ENCODE measurements at places on chromosomes 5 and 9. TPM values are rescaled to one million over a fixed set of nuclear protein-coding genes. Genes with fewer than 3 reads are reported as not detected.

Gene KLF4
- total RNA-seq = 3.4 TPM

Gene AFAP1L1
- not detected for total RNA-seq

- DNase-seq = peak; percentile 91
- H3K4me3 ChIP-seq = peak overlapping the region; percentile 37
- H3K27me3 ChIP-seq = no peaks in the 10 kb centered on the region
- H3K36me3 ChIP-seq = peaks cover 3% of the 10 kb centered on the region
- peaks cover 80% of the 10 kb centered on the region for H3K4me1 ChIP-seq
- peak overlapping the region; percentile 96 for H3K27ac ChIP-seq
These were observed 34.5 kb upstream of the TCF7 start for GRCh38 chr5:134079748-134080581.

GRCh38 chr9:88872192-88872946, 118.9 kb upstream of the S1PR3 start:
- no peak for DNase-seq
- H3K36me3 ChIP-seq = no peaks in the 10 kb centered on the region
- H3K4me1 ChIP-seq = peaks cover 2% of the 10 kb centered on the region
- peaks cover 21% of the 10 kb centered on the region for H3K27me3 ChIP-seq
- H3K27ac ChIP-seq = no peak overlapping the region

DNA sequence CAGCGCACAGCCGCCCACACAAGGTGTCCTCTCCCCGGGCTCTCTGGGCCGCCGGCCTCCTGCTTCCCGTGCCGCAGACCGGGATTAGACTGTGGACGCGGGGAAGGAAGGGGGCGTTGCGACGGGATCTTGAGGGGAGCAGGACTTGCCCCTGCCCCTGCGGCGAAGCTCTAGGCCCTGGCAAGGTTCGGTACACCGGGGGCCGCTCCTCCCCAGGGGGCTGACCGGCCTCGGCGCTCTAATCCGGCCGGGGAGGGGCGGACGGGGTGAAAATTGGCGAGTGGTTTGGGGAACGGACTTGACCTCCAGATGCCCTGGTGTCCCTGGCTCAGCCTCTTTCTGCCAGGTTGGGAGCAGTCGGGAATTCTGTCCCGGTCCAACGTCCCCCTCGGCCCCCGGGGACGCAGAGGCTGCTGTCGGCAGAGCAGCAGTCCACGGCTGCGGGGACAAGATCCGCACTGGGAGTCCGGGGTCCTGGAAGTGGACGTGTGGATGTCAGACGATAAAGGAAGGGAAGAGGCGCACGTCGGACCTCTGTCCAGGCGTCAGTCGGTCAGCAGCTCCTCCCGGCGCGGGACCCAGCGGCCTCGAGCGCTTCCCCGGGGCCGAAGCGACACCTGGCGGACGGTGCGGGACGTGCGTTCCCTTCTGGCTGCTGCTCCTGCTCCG, 1.9 kb upstream of the CNTFR start:
- no peaks in the 10 kb centered on the region for H3K36me3 ChIP-seq
- peaks cover 22% of the 10 kb centered on the region for H3K4me1 ChIP-seq
- peak; percentile 83 for DNase-seq

- H3K27ac ChIP-seq = peak overlapping the region; percentile 72
- no peak for DNase-seq
- peaks cover 11% of the 10 kb centered on the region for H3K36me3 ChIP-seq
- no peaks in the 10 kb centered on the region for H3K27me3 ChIP-seq
- H3K4me1 ChIP-seq = peaks cover 53% of the 10 kb centered on the region
- peak overlapping the region; percentile 50 for H3K4me3 ChIP-seq
These were observed 193.0 kb downstream of the CD180 start for GRCh38 chr5:67003685-67003934.

DNA sequence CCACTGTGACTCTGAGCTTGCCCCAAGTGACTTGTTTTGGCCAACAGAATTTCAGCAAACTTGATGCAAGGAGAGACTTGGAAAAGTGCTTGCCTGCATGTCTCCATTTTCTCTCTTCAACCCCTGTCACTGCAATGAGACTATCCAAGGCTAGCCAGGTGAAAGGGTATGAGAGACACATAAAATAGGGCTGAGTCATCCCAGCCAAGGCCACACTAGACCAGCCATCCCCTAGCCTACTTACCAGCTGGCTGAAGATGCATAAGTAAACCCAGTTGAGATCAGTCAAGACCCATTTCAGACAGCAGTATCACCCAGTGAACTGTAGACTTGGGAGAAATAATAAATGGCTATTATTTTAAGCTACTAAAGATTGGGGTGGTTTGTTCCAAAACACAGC, 52.9 kb upstream of the VLDLR start:
- H3K36me3 ChIP-seq = no peaks in the 10 kb centered on the region
- DNase-seq = no peak
- H3K27me3 ChIP-seq = peaks cover 9% of the 10 kb centered on the region
- H3K27ac ChIP-seq = no peak overlapping the region
- no peaks in the 10 kb centered on the region for H3K4me1 ChIP-seq
- H3K4me3 ChIP-seq = no peak overlapping the region

Data from activated naive CD4-positive, alpha-beta T cell treated with anti-CD3 and anti-CD28 coated beads for 36 hours (primary cell).